ENCODE measurements at places on chromosomes 3 and 15. TPM values are rescaled to one million over a fixed set of nuclear protein-coding genes. Genes with fewer than 3 reads are reported as not detected.

IL16 gene
- 1.4 TPM for total RNA-seq

ISLR gene
- total RNA-seq = 0.39 TPM

SCN11A gene
- 0.23 TPM for total RNA-seq

SMARCC1 gene
- total RNA-seq = 63.1 TPM

GOLGA8R gene
- 1.5 TPM for total RNA-seq

SEMA3B gene
- total RNA-seq = 0.34 TPM

IQCH gene
- total RNA-seq = 1.1 TPM

ADAMTSL3 gene
- 1.2 TPM for total RNA-seq

STARD9 gene
- total RNA-seq = 18.2 TPM

DENND4A gene
- total RNA-seq = 26.2 TPM

TMF1 gene
- total RNA-seq = 27.9 TPM

CAND2 gene
- 2.6 TPM for total RNA-seq

MITF gene
- total RNA-seq = 6.1 TPM

WNT7A gene
- 0.24 TPM for total RNA-seq

AHSG gene
- not detected for total RNA-seq

TERC gene
- 69.2 TPM for total RNA-seq

STAB1 gene
- 277 TPM for total RNA-seq

FBXL22 gene
- total RNA-seq = 0.10 TPM

GPR176 gene
- total RNA-seq = 24.0 TPM

CLDN11 gene
- 111 TPM for total RNA-seq

ROBO1 gene
- 35.2 TPM for total RNA-seq

TTLL13 gene
- not detected for total RNA-seq

GABRR3 gene
- not detected for total RNA-seq

PRICKLE2 gene
- 3.1 TPM for total RNA-seq

C2CD4A gene
- total RNA-seq = 0.05 TPM

ARNT2 gene
- 1.3 TPM for total RNA-seq

CAV3 gene
- not detected for total RNA-seq

TRIM42 gene
- total RNA-seq = not detected

ZNF445 gene
- total RNA-seq = 5.1 TPM

MEX3B gene
- 23.6 TPM for total RNA-seq

PATL2 gene
- 0.48 TPM for total RNA-seq

RTP4 gene
- 0.78 TPM for total RNA-seq

CELF6 gene
- 1.5 TPM for total RNA-seq

PRR20G gene
- not detected for total RNA-seq

CCDC54 gene
- total RNA-seq = not detected

CBLB gene
- 17.6 TPM for total RNA-seq

LIPH gene
- total RNA-seq = 2.0 TPM

PCOLCE2 gene
- total RNA-seq = 0.58 TPM

GOLGA8Q gene
- not detected for total RNA-seq

UBAP1L gene
- 1.6 TPM for total RNA-seq

RASGRF1 gene
- total RNA-seq = under 0.01 TPM

GHSR gene
- not detected for total RNA-seq

SLC2A2 gene
- not detected for total RNA-seq

MGLL gene
- total RNA-seq = 85.0 TPM

POTEB gene
- total RNA-seq = not detected

RHCG gene
- not detected for total RNA-seq

CMTM7 gene
- total RNA-seq = 83.0 TPM

ECE2 gene
- not detected for total RNA-seq

LYSMD2 gene
- total RNA-seq = 17.1 TPM

CHL1 gene
- not detected for total RNA-seq

GOLGA8K gene
- 1.5 TPM for total RNA-seq

DAZL gene
- not detected for total RNA-seq

RTP1 gene
- total RNA-seq = not detected

CCDC39 gene
- total RNA-seq = not detected
